ENCODE measurements at places on chromosomes 11 and 22. TPM values are rescaled to one million over a fixed set of nuclear protein-coding genes. Genes with fewer than 3 reads are reported as not detected.

Gene TEAD1
- 0.25 TPM for total RNA-seq

Gene IGHMBP2
- total RNA-seq, result 28.7 TPM

Gene UPK3A
- total RNA-seq, result not detected

Gene SAA4
- not detected for total RNA-seq

Gene KCNJ11
- 0.42 TPM for total RNA-seq
